ENCODE measurements at places on chromosomes 11 and 22. TPM values are rescaled to one million over a fixed set of nuclear protein-coding genes. Genes with fewer than 3 reads are reported as not detected.

Gene PTGDR2
- total RNA-seq, result not detected

Gene CLDN5
- not detected for total RNA-seq

Gene AKIP1
- total RNA-seq, result 67.6 TPM

Gene LMO2
- total RNA-seq, result 0.66 TPM

Gene OR51I1
- total RNA-seq, result not detected

Gene MUC6
- not detected for total RNA-seq

GRCh38 chr11:33222052-33222750 is 35.0 kb upstream of the HIPK3 start:
- peaks cover under 1% of the 10 kb centered on the region for H3K4me1 ChIP-seq
- no peak for DNase-seq
- no peaks in the 10 kb centered on the region for H3K27me3 ChIP-seq
- H3K4me3 ChIP-seq, result no peak overlapping the region
- no peak overlapping the region for H3K27ac ChIP-seq
- H3K36me3 ChIP-seq, result no peaks in the 10 kb centered on the region

DNA sequence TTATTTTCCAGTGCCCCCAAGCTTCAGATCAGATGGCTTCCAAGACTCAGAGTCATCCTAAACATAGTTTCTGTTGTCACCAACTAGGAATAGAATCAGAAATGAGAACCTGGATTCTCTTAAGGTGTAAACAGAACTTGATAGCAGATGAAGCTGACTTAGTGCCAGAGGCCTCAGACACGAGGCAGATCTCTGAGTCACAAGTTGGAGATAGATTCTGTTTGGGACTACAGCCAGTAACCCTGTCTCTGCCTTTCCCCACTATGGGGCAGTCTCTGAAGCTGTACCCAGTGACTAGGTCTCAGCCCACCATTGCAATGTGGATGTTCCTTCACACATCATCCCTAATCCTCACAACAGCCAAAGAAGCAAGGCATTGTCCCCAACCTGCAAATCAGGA is 25.4 kb downstream of the NEU3 start:
- H3K27me3 ChIP-seq, result no peaks in the 10 kb centered on the region
- peaks cover 11% of the 10 kb centered on the region for H3K36me3 ChIP-seq
- no peak overlapping the region for H3K4me3 ChIP-seq
- peak; percentile 49 for DNase-seq

- peaks cover 18% of the 10 kb centered on the region for H3K27me3 ChIP-seq
- peak overlapping the region; percentile 56 for H3K4me3 ChIP-seq
- no peak overlapping the region for H3K27ac ChIP-seq
- H3K4me1 ChIP-seq, result no peaks in the 10 kb centered on the region
Measured at GRCh38 chr22:50169774-50170341, 673 bp upstream of the PANX2 start.

- DNase-seq, result no peak
- H3K27ac ChIP-seq, result no peak overlapping the region
- H3K4me3 ChIP-seq, result no peak overlapping the region
Measured at GRCh38 chr11:125463590-125464269, 32.3 kb downstream of the FEZ1 start.

- H3K27ac ChIP-seq, result peak overlapping the region; percentile 98
- DNase-seq, result peak; percentile 78
- H3K36me3 ChIP-seq, result no peaks in the 10 kb centered on the region
- H3K4me3 ChIP-seq, result peak overlapping the region; percentile 54
Measured at GRCh38 chr11:45045683-45046471, 95.2 kb upstream of the TP53I11 start.

- H3K4me1 ChIP-seq, result no peaks in the 10 kb centered on the region
- H3K27me3 ChIP-seq, result peaks cover 76% of the 10 kb centered on the region
- no peak overlapping the region for H3K4me3 ChIP-seq
- H3K27ac ChIP-seq, result no peak overlapping the region
- DNase-seq, result no peak
- H3K36me3 ChIP-seq, result peaks cover 6% of the 10 kb centered on the region
Measured at GRCh38 chr11:68990995-68991780, 10.4 kb upstream of the MRGPRD start.

DNA sequence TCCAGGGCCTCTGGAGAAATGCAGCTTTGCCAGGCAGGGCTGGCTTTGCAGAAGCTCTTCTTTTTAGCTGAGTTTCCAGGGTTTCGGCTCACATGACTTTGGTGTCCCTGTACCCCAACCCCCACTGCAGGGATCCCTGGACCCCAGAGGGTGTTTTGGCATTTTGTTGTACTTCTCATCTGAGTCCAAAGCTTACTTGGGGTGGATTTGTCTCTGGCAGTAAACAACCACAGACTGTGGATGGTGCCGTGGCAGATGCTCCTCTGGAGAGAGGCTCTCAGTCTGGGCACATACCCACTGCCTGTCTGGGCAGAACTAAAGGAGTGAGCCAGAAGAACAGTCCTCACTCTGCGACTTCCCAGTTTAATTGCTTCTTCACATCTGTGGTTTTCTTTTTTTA is 49.6 kb downstream of the COMMD9 start:
- no peaks in the 10 kb centered on the region for H3K4me1 ChIP-seq
- no peaks in the 10 kb centered on the region for H3K27me3 ChIP-seq
- H3K4me3 ChIP-seq, result no peak overlapping the region
- H3K27ac ChIP-seq, result no peak overlapping the region
- H3K36me3 ChIP-seq, result peaks cover 10% of the 10 kb centered on the region

DNA sequence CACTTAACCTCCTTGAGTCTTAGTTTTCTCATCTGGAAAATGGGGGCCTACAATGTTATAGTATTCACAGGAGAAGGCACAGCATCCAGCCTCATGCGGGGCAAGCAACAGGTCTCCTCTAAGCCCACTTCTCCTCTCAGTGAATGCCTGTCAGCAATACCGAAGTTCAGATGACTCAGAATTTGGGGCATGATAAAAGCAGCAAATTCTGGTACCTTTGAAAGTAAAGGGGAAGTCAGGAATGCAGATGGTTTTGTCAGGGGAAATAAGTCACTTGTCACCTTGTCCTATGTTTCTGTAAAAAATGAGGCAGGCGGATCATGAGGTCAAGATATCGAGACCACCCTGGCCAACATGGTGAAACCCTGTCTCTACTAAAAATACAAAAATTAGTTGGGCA is 350.2 kb downstream of the LARGE1 start:
- DNase-seq, result no peak
- H3K4me1 ChIP-seq, result no peaks in the 10 kb centered on the region
- H3K36me3 ChIP-seq, result no peaks in the 10 kb centered on the region
- H3K27me3 ChIP-seq, result no peaks in the 10 kb centered on the region
- no peak overlapping the region for H3K27ac ChIP-seq

DNA sequence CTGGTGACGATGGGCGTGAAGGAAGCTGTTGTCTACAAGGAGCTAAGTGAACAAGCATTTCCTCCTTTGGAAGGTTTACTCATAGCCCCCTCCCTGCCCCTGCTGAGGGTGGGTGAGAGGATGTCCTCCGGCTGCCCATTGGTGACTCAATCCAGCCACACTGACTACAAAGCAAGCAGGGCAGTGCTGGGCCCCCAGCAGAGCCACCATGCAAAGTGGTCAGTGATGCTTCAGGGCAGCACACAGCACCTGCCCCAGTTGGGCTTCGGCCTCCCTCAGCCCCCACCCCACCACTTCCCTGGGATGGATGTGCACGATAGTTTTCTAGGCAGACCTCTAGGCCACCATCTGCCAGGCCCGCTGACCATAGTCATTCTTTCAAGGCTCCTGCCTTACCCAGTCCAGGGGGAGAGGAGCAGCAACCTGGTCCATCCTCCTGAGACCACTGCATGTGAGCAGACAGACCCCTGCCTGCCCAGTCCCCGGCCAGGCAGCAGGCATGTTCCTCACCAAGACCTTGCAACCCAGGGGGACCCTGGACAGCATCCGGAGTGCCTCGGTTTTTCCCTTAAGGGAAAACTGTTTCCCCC is 125.1 kb downstream of the BCR start:
- peaks cover 37% of the 10 kb centered on the region for H3K36me3 ChIP-seq
- no peaks in the 10 kb centered on the region for H3K27me3 ChIP-seq
- no peaks in the 10 kb centered on the region for H3K4me1 ChIP-seq
- no peak overlapping the region for H3K27ac ChIP-seq
- no peak overlapping the region for H3K4me3 ChIP-seq

DNA sequence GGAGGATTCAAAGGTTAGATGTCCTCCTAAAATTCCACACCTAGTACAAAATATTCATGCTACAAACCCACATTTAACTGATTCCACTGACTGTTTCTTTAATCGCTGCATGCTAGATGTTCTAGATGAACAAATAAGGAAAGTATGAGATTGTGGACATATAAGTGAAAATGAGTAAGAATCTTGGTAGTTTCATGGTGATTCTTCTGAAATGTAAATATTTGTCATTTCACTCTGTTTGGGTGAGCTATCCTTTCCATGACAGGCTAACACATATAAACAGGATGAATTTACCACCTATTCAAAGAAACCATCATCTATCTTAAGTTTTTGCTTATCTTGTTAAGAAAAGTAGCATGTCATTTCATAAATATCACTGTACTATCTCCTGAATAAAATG is 14.8 kb downstream of the OR5B3 start:
- H3K36me3 ChIP-seq, result no peaks in the 10 kb centered on the region
- H3K4me3 ChIP-seq, result no peak overlapping the region
- no peak overlapping the region for H3K27ac ChIP-seq
- DNase-seq, result no peak
- no peaks in the 10 kb centered on the region for H3K27me3 ChIP-seq

GRCh38 chr11:27447288-27448183 is 25.1 kb downstream of the LGR4 start:
- peak; percentile 49 for DNase-seq
- peaks cover 30% of the 10 kb centered on the region for H3K4me1 ChIP-seq
- no peaks in the 10 kb centered on the region for H3K36me3 ChIP-seq
- H3K27me3 ChIP-seq, result no peaks in the 10 kb centered on the region
- no peak overlapping the region for H3K4me3 ChIP-seq

DNA sequence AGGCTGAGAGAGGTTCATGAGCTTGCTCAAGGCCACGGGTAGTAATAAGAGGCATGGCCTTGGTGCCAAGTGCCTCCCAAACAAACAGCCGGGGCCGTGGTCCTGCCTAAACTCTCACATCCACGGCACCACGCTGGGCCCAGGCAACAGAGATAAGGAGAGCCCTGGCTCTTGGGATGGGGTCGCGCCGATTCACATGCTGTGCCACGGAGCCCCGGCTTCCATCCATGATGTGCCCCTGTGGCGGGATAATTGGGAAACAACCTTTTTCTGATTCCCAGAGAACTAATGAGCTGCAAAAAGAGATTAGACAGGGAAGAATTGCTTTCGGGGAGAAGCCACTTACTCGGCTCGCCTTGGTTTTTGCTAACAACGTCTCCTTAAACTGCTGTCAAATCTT is 22.0 kb downstream of the TP53AIP1 start:
- DNase-seq, result no peak
- H3K4me3 ChIP-seq, result no peak overlapping the region
- H3K4me1 ChIP-seq, result no peaks in the 10 kb centered on the region
- no peaks in the 10 kb centered on the region for H3K27me3 ChIP-seq
- no peak overlapping the region for H3K27ac ChIP-seq
- H3K36me3 ChIP-seq, result no peaks in the 10 kb centered on the region

- H3K36me3 ChIP-seq, result peaks cover 5% of the 10 kb centered on the region
- H3K4me3 ChIP-seq, result no peak overlapping the region
- no peaks in the 10 kb centered on the region for H3K4me1 ChIP-seq
- no peaks in the 10 kb centered on the region for H3K27me3 ChIP-seq
- DNase-seq, result peak; percentile 55
- H3K27ac ChIP-seq, result no peak overlapping the region
Measured at GRCh38 chr11:130213143-130213978, 53.8 kb downstream of the ST14 start.

- no peaks in the 10 kb centered on the region for H3K36me3 ChIP-seq
- no peaks in the 10 kb centered on the region for H3K27me3 ChIP-seq
- H3K4me1 ChIP-seq, result no peaks in the 10 kb centered on the region
Measured at GRCh38 chr11:37817727-37818270, 1219.8 kb upstream of the RAG2 start.

GRCh38 chr11:27242591-27242990 is 120.4 kb downstream of the CCDC34 start:
- no peak for DNase-seq
- no peaks in the 10 kb centered on the region for H3K27me3 ChIP-seq
- no peak overlapping the region for H3K27ac ChIP-seq
- no peaks in the 10 kb centered on the region for H3K36me3 ChIP-seq
- no peak overlapping the region for H3K4me3 ChIP-seq

DNA sequence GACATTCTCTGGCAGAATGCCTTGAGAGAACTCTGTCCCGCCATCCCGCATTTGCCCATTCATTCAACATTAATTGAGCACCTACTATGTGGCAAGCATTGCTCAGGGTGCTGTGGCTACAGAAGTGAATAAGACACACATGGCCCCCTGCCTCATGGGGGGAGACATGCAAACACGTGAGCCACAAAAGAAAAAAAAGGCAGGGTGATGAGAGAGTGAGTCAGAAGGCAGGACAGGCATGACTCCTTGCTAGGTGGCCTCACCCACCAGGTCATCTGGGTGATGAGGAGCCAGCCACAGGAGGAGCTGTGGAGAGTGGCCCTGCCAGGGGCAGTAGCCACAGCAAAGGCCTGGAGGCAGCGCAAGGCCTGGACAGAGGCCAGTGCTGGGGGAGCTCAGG is 4.9 kb downstream of the CHRM4 start:
- H3K4me3 ChIP-seq, result no peak overlapping the region
- H3K4me1 ChIP-seq, result peaks cover 6% of the 10 kb centered on the region
- peaks cover 40% of the 10 kb centered on the region for H3K27me3 ChIP-seq
- no peaks in the 10 kb centered on the region for H3K36me3 ChIP-seq

DNA sequence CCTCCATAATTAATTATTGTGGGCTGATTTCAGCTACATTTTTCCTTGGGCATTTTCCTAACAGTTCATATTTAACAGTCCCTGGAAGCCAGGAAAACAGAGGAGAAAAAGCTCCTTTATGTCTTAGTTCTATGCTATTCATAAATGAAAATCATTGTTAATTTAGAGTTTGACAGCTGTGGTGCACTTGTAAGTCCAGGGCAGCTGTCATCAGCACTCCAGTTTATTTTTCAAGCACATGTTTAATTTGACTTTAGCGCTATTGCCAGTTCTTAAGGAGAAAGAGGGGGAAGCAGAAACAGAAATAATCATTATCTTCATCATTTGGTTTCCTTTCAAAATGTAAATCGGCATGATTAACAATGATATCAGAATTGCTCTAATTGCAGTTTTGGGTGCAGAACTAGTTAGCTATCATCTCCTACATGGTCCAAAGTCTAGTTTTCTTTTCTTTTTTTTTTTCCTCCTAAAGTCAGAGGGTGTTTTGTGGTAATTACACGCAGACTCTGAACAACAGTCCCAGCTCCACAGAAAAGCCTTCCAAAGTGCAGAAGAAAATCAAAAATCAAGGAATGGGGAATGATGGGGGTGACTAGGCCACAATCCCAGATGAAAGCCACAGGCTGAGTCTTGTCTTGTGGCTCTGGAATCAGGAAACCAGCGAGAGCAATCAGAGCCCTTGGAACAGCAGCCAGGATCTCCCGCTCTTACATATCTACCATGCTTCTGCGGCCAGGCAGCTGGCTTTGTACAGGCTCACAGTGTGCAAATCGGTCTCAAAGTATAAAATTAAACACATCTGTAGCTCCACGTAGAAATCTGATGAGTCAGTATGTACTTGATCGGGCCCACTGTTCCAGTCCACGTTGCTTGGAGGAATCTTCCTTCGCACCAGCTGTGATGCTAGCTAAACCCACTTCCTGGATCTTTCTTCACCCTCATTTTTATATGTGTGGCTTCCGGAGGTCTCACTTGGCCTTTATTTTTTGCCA is 91.9 kb downstream of the SPON1 start:
- no peaks in the 10 kb centered on the region for H3K36me3 ChIP-seq
- no peak overlapping the region for H3K27ac ChIP-seq
- H3K4me3 ChIP-seq, result no peak overlapping the region
- peaks cover 51% of the 10 kb centered on the region for H3K27me3 ChIP-seq
- DNase-seq, result no peak

GRCh38 chr22:42214633-42215415 is 55.6 kb downstream of the TCF20 start:
- no peak overlapping the region for H3K4me3 ChIP-seq
- no peaks in the 10 kb centered on the region for H3K27me3 ChIP-seq
- peaks cover 42% of the 10 kb centered on the region for H3K36me3 ChIP-seq
- H3K27ac ChIP-seq, result no peak overlapping the region
- DNase-seq, result no peak

- peaks cover 9% of the 10 kb centered on the region for H3K4me1 ChIP-seq
- H3K36me3 ChIP-seq, result no peaks in the 10 kb centered on the region
- peak; percentile 59 for DNase-seq
Measured at GRCh38 chr11:47376525-47377371, 1.6 kb downstream of the SPI1 start.
